Activated CD8-positive, alpha-beta memory T cell treated with anti-CD3 and anti-CD28 coated beads, Interleukin-2, amount 10 ng/mL, durations not matched to agents 7 days and 5 days (primary cell): ENCODE measurements at places on chromosomes 13 and 19.

- no peak for DNase-seq
Measured at GRCh38 chr19:39542206-39542605, 2.2 kb upstream of the EID2 start.

DNA sequence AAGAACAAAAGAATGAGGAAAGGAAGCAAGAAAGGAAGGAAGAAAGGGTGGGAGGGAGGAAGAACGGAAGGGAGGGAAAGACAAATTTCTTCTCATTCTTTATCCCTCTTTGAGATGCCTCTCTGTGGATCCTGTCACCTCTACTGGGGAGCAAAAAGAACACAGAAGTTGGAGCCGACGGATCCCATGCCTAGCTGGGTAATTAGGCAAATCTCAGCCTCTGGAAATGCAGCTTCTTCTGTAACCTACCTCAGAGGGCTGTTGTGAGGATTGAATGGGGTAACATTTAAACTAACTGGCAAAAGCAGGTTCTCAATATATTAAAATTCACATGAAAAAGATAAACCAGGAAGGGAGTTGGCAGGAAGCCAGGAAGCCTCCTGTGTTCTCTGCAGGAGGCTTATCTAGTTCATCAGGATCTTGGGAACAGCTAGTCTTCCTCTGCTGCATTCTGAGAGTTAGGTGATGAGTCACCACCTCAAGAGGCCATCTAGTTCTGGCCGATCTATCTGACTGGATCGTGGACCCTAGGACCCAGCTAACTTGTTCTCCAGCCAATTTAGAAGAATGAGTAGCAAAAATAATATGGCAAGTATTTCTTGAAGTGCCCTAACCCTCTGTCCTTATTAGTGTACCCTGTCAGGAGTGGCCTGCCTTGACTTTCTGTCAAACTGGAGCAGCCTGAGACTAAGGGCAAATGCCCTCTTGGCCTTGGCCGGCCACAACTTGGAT, 15.2 kb upstream of the CPB2 start:
- no peak for DNase-seq

DNA sequence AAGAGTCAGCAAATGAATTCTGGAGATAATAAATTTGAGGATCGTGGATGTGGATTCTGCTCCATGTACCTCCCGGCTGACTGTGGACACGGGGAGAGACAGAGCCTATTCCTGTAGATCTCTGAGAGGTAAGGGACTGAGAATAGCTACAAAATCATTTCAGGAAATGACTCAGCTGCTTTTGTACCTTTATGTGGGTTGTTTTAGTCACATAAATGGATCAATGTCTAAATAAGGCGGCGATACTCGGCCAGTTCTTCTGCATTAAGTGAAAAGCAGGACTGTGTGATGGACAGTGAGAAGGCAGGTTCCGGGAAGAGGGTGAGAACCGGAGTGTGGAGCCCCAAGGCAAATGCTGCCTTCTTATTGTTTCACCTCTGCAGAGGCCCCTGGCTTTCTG, 128.1 kb downstream of the EFNB2 start:
- no peak for DNase-seq

GRCh38 chr19:53910170-53910518, 1.1 kb downstream of the CACNG7 start:
- no peak for DNase-seq

- DNase-seq, result no peak
Measured at GRCh38 chr13:84255226-84255797, 373.0 kb upstream of the SLITRK1 start.

DNA sequence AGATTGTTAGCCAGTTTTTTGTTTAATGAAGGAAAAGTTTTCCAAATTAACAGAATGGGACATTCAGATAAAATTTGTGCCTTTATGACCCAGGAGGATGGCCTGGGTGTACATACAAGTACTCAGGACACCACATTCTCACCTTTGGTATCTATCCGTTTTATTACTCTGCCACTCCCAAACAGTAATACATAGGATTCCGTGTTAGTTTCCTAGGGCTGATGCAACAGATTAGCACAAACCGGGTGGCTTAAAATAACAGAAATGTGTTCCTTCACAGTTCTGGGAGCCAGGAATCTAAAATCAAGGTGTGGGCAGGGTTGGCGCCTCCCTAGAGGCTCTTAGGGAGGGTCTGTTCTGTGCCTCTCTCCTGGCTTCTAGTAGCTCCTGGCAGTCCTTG, 129.9 kb downstream of the GGACT start:
- no peak for DNase-seq

DNA sequence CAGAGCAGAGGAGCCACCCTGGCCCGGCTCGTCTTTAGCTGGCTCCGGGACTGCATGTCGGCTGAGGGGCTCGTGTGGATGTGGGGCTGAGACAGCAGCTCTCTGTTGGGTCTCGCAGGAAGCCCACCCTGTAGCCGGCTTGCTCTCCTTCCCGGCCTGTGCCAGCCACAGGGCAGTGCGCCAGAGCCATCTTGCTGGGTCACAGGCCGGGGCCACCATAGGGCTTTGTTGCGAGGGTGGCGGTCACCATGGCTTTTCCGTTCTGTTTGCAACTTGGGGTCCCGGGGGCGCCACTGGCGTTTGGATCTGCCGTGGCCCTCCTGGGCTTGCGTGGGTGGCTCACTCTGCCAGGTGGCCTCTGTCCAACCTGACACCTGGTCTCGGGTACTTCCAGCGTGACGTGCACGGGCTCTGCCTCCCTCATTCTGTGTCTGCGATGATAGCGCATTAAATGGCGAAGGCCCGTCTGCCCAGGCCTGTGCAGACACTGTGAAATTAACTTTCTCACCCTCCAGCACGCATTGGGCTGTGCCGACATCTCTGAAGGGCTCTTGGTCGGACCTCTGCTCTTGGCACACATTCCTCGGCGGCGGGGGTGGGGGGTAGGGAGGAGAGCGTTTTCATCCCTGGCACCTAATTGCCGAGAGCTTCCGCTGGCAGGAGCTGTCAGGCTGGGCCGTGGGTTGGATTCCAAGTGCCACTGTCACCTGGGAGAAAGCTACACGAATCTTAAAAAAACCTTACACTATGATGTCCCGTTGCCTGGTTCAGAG, 95.1 kb downstream of the KDM4B start:
- DNase-seq, result no peak

GRCh38 chr13:112748947-112749735, 59.3 kb downstream of the ATP11A start:
- no peak for DNase-seq

DNA sequence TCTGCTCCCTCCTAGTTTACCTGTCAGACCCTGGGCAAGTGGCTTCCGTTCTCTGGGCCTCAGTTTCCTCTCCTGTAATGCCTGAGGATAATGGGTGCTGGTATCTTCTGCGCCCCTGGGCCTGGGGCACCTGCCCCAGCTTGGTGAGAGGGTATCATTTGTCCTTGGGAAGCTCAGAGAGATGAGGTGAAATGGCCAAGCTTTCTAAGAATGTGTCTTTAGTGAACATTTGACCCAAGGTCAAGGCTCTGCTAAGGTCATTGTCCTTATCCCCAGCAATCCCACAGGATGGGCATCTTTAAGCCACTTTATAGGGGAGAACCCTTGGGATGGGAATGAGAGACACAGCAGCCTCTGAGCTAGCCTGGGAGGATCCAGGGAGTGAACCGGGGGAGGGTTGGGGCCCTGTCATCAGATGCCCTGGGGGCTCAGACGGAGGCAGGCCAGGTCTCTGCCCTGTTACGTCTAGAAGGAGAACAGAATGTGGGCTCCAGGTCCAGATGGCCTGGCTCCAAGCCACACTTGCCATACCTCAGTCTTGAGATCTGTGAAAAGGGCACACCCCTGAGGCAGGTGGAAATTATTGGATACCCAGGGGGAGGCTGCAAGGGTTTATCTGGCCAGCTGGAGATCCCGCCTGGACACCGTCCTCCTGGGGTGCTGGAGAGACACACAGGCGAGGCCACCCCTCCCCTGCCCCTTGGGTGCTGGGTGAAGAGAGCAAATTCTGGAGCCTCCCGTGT, 1.1 kb upstream of the NFIC start:
- DNase-seq, result no peak

GRCh38 chr19:13260883-13261653, 110.9 kb downstream of the IER2 start:
- peak; percentile 70 for DNase-seq
